ENCODE measurements at places on chromosomes 4 and X. TPM values are rescaled to one million over a fixed set of nuclear protein-coding genes. Genes with fewer than 3 reads are reported as not detected.

PCDH7 gene
- total RNA-seq: 19.7 TPM

SEC24B gene
- total RNA-seq: 14.6 TPM

PCDH10 gene
- 14.8 TPM for total RNA-seq

HSFX3 gene
- not detected for total RNA-seq

MAGEB17 gene
- total RNA-seq: not detected

TMEM185A gene
- 19.1 TPM for total RNA-seq

ALPK1 gene
- total RNA-seq: 8.9 TPM

AGTR2 gene
- total RNA-seq: not detected

PABPC5 gene
- total RNA-seq: 2.0 TPM

SLC16A2 gene
- total RNA-seq: 1.3 TPM

ZRSR2 gene
- total RNA-seq: 2.6 TPM

TEC gene
- total RNA-seq: 0.81 TPM

- no peak for DNase-seq
These were observed 56.9 kb downstream of the CLCN3 start for GRCh38 chr4:169677150-169677748.

DNA sequence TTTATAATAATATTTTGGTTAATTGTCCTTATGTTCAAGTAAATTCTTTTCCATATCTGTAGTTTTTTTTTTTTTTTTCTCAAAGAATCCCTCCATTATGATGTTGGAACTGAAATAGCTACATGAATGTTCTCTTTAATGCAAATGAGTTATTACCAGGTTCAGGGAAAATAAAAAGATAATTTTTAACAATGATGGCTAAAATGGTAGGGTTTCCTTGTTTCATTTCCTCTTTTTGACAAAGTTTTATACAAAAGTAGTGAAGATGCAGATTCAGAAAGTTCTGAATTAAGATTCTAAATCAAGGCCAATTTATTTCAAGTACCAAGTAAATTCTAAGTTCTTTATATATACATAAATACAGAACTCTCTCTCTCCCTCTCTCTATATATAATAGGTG, 779.0 kb upstream of the INTU start:
- no peak for DNase-seq

GRCh38 chr4:17561195-17561909, 15.6 kb upstream of the LAP3 start:
- no peak for DNase-seq

DNA sequence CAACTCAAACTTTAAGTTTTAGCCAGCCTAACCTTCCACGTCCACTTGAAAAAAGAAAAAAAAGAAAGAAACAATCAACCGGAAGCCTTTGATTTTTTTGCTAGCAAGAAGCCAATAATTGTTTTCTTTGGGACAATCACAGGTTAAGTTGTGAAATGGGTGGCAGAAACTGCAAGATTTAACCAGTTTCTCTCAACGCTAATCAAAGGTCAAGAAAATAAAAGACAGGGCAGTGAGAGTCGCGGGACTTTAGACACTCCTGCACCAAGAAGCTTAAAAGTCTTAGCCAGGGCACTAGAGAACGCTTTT, 1.0 kb downstream of the ACSL1 start:
- DNase-seq: no peak

- peak; percentile 46 for DNase-seq
These were observed 139.8 kb downstream of the PTTG2 start for GRCh38 chr4:38099908-38100407.

DNA sequence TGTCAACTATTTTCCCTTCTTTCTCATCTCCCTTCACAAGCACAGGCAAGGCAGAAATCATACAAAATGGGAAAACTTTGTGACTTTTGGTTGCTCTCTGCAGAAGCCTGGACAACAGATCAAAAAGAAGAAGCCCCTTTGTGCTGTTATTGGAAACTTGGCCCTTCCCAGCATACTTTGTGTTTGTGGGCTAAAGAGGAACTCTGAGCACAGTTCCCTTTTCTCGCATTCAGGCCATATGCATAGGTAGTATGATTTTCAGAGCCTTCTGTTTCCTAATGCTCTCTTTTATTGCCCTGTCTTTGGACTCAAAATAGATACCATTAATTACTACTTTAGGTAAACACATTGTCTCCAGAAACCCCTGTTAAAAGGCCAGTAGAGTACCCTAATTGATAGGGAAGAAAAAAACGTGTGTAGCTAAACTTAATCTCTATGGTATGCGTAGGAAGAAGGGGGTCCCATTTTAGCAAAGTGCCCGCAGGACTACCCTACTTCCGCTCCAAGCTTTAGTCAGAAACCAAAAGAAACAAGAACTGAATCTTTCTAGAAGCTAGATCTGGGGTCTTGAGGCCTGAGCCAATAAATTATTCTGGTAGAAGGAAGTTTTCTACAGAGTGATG, 26.6 kb downstream of the VSIG4 start:
- no peak for DNase-seq

GRCh38 chr4:180966312-180966711, 1276.9 kb upstream of the TENM3 start:
- DNase-seq: no peak

- no peak for DNase-seq
These were observed 173.9 kb downstream of the GRIA3 start for GRCh38 chrX:123357941-123358340.

GRCh38 chrX:111555406-111555958, 44.0 kb downstream of the SERTM2 start:
- no peak for DNase-seq

GRCh38 chr4:152038238-152038637, 277.4 kb upstream of the GATB start:
- no peak for DNase-seq

DNA sequence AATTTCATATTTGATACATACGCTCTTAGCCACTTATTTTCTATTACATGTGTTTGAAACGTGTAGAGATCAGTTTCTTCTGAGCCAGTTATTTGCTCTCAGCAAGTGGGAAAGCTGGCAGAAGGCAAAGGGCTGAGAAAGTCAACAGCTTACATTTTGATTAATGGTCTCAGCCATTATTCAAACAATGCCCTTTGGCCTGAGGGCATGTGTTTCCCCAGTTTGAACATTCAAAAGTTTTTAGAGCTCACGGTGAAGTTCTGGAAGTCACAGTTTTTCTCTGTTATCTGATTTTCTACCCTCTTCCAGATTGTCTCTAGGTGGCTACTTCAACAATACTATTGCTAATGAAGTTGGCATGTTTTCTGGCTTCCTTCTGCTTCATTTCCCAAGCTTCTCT, 591.8 kb upstream of the CPEB2 start:
- no peak for DNase-seq

DNA sequence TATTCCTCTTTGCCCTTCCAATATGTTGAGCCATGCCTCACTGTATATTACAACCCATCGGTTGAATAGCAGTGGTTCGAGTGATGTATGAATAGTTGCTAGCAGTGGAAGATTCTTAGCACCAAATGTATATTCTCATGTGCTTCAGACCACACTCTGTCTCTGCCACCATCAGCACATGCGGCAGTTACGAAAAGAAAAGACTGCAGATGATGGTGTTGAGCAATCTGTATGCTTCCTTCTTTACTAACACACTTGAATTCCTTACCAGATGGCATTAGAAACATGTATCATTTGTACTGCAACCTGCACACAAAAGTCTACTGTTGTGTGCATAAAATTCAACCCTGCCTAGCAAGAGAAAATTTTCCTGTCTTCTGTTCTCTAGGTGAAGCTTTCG, 214.6 kb downstream of the ENOX2 start:
- no peak for DNase-seq

DNA sequence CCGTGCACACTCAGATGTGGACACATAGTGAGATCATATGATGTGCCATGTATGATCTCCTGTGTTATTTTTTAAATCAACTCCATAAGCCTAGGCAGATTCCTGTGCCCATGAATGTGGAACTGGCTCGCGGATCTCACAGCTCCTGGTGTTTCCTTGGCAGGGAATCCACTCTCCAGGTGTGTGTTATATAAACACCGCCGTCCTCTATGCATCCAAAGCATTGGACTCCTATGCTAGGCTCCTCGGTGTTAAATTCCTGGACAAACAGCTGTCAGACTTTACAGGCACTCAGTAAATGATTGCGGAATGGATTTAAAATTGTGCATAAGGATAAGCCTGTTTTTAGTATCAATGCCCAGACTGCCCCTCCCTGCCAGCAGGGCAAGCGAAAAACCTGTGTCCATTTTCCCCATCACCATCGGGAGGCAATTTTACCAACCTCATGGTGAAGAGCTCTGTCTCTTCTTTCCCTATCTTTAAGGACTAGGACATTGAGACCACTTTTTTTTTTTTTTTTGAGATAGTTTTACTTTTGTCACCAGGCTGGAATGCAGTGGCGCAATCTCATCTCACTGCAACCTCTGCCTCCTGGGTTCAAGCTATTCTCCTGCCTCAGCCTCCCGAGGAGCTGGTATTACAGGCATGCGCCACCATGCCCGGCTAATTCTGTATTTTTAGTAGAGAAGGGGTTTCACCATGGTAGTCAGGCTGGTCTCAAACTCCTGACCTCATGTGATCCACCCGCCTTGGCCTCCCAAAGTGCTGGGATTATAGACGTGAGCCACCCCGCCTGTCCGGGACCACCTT, 23.6 kb upstream of the GPR78 start:
- no peak for DNase-seq

- DNase-seq: no peak
These were observed 32.3 kb downstream of the MCUB start for GRCh38 chr4:109592367-109592766.

DNA sequence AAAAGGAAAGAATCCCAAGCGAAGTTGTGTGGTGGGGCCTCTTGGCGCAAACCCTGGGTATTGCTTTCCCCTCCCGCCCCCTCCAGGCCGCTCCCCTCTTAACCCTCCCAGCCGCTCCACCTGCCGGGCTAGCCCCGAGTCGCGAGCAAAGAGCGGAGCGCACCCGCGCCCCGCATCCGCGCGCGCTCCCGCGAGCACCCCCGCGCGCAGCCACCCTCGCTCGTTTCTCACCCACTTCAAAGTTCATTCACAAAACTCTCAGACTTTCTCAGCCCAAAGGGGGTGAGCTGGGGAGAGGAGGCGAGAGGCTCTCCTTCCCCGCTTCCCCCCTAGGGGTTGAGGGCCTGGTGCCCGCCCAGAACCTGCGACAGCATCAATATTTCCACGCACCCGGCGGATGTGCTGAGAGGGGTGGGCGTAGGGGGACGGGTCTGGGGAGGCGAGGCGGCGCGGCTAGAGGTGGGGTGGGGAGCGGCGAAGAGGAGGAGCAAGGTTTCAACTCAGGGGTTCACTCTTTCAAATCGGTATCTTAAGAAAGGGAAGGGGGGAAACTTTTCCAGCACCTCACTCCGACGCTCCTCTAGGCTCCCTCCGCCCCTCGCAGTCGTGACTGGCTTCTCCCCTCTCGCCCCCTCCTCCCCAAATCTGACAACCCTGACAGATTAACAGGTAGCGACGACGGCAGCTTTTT, 1.8 kb downstream of the MAML3 start:
- DNase-seq: no peak
